ENCODE measurements at places on chromosomes 11 and 22. TPM values are rescaled to one million over a fixed set of nuclear protein-coding genes. Genes with fewer than 3 reads are reported as not detected.

The C22orf39 gene
- total RNA-seq, result 14.0 TPM

The C22orf31 gene
- not detected for total RNA-seq

The OTOG gene
- total RNA-seq, result not detected

The C1QTNF4 gene
- 0.07 TPM for total RNA-seq

The PYGM gene
- 0.69 TPM for total RNA-seq

The CCDC134 gene
- 3.3 TPM for total RNA-seq

The C11orf97 gene
- total RNA-seq, result not detected

The OR9G4 gene
- total RNA-seq, result not detected

The ADORA2A gene
- 0.73 TPM for total RNA-seq

The ANKK1 gene
- total RNA-seq, result not detected

The USP2 gene
- total RNA-seq, result 1.3 TPM

The KREMEN1 gene
- 5.5 TPM for total RNA-seq

The CTNND1 gene
- 50.4 TPM for total RNA-seq
